ENCODE measurements at places on chromosomes 5 and 9.

GRCh38 chr9:130549093-130549735 is 30.2 kb upstream of the FUBP3 start:
- DNase-seq, result no peak

DNA sequence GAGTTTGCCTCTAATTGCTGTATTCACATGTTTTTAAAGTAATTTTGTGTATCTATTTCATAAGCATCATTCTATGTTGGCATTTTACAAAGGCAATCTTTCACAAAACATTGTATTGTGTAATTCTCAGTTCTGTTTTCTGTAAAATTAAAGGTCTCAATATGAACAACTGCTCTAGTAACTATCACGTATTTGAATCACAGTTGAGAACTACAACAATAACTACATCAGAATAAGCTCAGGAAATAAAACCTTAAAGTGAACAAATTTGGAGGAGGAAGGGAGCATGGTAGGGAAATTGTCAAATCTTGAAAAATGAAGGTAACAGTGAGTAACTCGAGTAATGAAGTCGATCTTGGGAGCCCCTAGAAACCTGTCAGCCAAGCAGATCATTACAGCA is 22.5 kb upstream of the CAMK4 start:
- DNase-seq, result no peak

DNA sequence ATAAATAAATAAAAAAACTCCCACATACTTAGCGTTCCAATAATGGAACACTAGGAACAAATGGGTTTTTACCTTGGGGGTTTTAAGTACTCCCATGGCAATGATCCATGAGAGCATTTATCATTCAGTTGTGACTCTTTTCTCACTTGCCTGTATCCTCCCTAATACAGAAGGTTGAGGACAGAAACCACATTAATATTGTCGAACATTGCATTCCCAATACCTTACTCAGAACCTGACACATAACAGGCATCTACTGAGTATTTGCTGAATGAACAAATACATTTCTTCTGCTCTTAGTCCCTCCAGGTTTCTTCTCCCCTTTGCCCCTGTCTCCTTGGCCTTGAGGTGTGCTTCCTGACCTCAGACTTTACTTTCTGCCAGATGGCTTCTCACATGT is 175.9 kb downstream of the CEMIP2 start:
- no peak for DNase-seq

- no peak for DNase-seq
Measured at GRCh38 chr5:143248822-143249579, 154.5 kb downstream of the NR3C1 start.

DNA sequence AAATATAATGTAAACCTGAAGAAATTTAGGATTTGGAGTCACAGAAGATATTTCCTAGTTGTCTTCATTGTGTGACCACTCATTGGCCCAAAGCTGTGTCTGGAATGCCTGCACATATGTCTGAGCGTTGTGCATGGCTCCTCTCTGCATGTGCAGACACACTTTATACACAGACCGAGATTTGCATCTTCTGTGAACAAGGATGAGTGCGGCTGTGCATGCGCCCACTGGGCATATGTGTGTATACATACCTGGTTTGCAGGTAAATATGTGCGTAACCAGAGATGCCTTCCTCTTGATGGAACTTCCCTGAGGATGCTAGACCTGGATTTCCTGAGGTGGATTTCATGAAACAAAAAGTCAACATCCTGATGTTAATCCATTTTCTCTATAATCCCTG is 19.1 kb downstream of the PHF2 start:
- no peak for DNase-seq

- DNase-seq, result no peak
Measured at GRCh38 chr9:37262410-37262809, 142.0 kb downstream of the ZCCHC7 start.

GRCh38 chr9:121267689-121268597 is at the start of gene GSN:
TSS of gene GSN (plus strand) at chr9:121268162. CDS start at chr9:121301972, 33,810 bp downstream.
- peak; percentile 43 for DNase-seq

- DNase-seq, result no peak
Measured at GRCh38 chr9:92463984-92464383, 18.3 kb downstream of the ASPN start.

DNA sequence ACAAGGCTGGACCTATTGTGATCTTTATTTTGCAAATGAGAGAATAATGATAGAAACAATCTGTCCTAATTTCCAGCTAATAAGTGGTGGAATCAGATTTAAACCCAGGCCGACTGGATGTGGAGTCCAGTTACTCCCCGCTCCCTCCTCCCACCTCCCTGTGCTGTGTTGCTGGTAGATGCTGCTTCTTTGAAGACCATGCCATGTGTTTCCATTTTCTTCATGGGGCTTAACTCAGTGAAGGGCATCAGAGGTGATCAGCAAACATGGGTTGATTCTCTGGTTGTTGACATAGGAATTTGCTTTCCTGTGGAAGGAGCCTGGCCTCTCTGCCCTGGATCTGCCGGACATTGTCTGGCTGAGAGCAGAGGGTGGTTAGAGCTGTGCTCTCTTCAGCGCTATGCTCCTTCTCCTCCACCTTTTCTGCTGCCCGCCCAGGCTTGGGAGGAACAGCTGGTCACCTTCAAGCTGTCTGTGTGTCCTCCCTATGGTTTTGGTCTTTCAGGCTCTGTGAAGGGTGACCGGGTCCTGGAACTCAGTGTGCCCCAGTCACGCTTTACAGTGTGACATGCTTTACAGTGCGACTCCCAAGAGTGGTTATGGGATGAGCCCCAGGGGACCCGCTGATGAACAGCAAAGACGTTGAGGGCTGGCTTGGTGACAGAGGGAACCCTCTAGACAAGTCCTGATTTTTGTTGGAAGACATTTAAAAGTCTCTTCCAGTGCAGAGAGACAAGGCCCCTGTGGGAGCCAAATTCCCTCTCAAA is 68.4 kb upstream of the RPS23 start:
- DNase-seq, result no peak

DNA sequence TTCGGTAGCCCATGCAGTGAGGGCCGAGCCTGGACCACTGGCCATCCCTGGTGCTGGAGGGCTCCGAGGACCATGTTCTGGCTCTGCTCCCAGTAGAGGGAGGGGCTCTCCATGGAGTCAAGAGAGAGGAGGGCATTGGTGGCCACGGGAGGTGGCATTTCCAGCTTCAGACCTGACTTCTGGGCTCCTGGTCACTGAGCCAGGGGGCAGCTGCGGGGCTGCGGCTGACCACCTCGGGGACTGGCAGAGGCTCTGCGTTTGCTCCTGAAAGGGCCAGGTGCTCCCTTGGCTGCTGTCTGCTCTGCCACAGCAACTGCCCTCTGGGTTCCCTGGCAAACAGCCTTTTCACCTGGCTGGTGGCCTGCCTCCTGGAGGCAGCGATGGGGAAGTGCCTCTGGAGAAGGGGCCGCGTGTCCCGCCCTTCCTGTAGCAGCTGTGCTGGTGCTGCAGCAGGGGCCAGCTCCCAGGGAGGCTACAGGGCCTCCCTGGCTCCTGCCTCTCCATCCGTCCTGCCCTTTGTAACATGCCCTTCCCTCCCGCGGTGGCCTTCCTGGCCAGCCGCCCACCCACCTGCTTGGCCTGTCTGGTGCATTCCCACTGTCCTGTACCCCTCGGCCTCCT is 144.6 kb downstream of the CACNA1B start:
- DNase-seq, result peak; percentile 8

- no peak for DNase-seq
Measured at GRCh38 chr5:176740131-176740701, 70.1 kb upstream of the UNC5A start.

DNA sequence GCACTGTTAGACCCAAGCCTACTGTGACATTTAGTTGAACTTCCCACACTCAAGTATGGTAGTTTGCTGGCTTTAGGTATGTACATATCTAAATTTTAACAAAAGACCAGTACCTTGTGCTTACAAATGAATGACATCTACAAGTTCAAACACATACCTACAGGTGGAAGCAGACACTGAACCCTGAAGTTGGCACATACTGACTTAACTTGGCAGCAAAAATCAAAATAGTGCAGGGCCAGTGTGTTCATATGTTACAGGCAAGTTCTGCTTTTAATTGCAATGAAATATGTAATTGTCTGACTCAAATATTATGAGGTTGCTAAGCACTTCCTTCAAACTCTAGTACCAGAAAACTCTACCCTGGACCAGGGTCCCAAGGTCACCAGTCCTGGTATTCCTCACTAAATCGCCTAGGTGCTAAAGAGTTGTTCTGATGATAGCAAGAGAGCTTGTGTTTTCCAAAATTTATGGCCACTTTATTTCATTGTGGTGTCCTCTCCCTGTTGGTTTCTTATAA is 77.4 kb downstream of the MEGF10 start:
- no peak for DNase-seq

GRCh38 chr5:69494452-69494851 is 1.9 kb downstream of the OCLN start:
- no peak for DNase-seq

GRCh38 chr5:170293273-170293672 is 4.3 kb downstream of the LCP2 start:
- peak; percentile 56 for DNase-seq

- DNase-seq, result no peak
Measured at GRCh38 chr9:71670121-71670520, 98.2 kb downstream of the CEMIP2 start.

DNA sequence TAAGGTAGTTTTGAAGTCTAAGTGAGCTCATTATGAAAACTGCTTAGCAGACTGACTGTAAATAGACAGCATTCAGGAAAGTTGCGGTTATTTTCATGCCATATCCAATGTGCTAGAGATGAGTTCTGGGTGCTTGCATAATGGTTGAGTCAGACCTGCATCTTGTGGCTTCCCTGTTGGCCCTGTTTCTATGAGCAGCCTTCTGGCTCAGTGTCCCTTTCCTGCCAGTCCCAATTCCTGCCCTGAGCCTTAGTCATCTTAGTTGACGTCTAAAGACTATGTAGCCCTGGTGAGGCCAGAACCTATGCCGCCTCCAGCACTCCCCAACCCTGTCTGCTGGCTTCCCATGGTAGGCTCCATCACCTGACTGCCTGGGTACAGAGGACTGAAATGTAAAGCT is 76.3 kb upstream of the TNFSF8 start:
- no peak for DNase-seq

- no peak for DNase-seq
Measured at GRCh38 chr5:14143546-14143840, 351 bp downstream of the TRIO start.

- peak; percentile 27 for DNase-seq
Measured at GRCh38 chr9:70563431-70564204, 149.2 kb upstream of the KLF9 start.

DNA sequence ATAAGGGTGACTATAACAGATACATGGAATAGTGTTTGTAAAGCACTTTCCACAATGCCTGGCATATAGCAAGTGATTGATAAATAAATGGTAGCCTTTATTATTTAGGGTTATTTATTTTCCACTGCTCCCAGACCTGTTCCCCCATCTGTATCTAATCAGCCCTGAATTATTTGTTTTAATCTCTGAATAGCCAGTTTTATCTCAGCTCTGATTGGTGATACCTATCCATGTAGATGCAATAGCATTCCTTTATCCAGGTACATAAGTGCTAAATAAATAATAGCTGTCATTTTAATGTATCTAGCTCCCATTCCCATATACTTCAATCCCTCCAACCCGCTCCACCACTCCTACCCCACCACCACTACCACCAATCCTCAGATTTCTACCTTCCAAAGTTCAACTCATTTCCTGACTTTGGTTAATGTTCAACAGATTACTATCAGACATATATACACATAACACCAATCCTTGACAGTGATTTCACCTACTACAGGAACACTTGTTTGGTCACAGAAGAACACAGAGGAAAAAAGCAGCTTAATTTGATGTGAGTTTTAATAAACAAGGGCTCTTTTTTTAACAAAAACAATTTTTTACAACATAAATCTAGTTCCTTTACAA is 14.0 kb downstream of the PRKAA1 start:
- no peak for DNase-seq

GRCh38 chr5:112847306-112847705 is 13.8 kb upstream of the SRP19 start:
- DNase-seq, result no peak

GRCh38 chr5:56358703-56359681 is 125.9 kb upstream of the ANKRD55 start:
- DNase-seq, result no peak
